ENCODE measurements at places on chromosomes 6 and 20. TPM values are rescaled to one million over a fixed set of nuclear protein-coding genes. Genes with fewer than 3 reads are reported as not detected.
A peak's percentile ranks its signal among the peaks of the same experiment; 100 is the strongest.

DNA sequence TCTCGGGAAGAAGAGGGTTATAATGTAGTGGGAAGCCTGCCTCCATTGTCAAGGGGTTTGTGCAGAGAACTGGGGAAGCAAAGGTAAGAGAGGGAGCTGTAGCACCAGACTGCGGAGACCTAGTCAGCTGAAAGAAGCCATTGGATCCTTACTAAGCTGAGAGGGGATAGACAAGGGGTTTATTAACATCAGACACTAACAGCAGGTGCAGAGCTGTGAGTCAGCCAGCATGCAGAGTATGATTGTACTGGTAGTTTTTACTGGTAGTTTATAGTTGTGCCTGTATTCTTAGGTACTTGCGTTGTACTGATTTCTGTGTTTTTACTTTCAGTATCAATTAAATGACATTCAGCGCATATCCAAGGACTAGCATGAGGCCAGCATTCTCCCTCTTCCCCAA, 17.8 kb upstream of the COL19A1 start:
- H3K4me1 ChIP-seq: no peaks in the 10 kb centered on the region
- H3K4me3 ChIP-seq: no peak overlapping the region
- H3K27me3 ChIP-seq: no peaks in the 10 kb centered on the region
- no peaks in the 10 kb centered on the region for H3K36me3 ChIP-seq

DNA sequence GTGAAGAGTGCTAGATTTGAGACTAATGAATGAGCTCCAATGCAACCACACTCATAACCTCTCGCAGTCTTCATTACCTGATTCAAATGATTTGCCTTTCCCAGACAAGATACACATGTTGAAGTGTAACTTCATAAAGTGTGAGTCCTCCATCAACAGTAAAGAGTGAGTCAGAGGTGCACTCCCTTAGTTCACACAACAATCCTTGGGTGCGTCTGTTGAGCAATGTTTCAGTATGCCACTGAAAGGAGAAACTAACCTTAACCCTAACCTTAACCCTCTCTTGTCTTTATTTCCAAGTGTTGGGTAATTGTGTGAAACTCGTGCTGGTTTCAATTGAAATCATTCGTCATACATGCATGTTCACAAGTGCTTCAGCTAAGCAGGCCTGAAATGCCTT, 21.0 kb upstream of the RIN2 start:
- H3K27me3 ChIP-seq: no peaks in the 10 kb centered on the region
- H3K4me1 ChIP-seq: no peaks in the 10 kb centered on the region
- no peak overlapping the region for H3K27ac ChIP-seq
- no peaks in the 10 kb centered on the region for H3K36me3 ChIP-seq
- DNase-seq: peak; percentile 37

- DNase-seq: no peak
- no peaks in the 10 kb centered on the region for H3K4me1 ChIP-seq
- H3K4me3 ChIP-seq: no peak overlapping the region
- H3K36me3 ChIP-seq: peaks cover 25% of the 10 kb centered on the region
Observed at GRCh38 chr6:111663692-111664564, 58.2 kb upstream of the TRAF3IP2 start.

GRCh38 chr6:47375426-47375825, 65.7 kb upstream of the TNFRSF21 start:
- H3K27me3 ChIP-seq: peaks cover 1% of the 10 kb centered on the region
- DNase-seq: no peak

- no peak overlapping the region for H3K4me3 ChIP-seq
- no peaks in the 10 kb centered on the region for H3K36me3 ChIP-seq
- no peak overlapping the region for H3K27ac ChIP-seq
- no peak for DNase-seq
Observed at GRCh38 chr6:148934539-148934938, 187.7 kb downstream of the UST start.

GRCh38 chr20:25116739-25117458, 35.0 kb upstream of the VSX1 start:
- H3K4me1 ChIP-seq: no peaks in the 10 kb centered on the region
- H3K4me3 ChIP-seq: no peak overlapping the region
- H3K27me3 ChIP-seq: peaks cover 2% of the 10 kb centered on the region
- H3K36me3 ChIP-seq: no peaks in the 10 kb centered on the region
- H3K27ac ChIP-seq: no peak overlapping the region

DNA sequence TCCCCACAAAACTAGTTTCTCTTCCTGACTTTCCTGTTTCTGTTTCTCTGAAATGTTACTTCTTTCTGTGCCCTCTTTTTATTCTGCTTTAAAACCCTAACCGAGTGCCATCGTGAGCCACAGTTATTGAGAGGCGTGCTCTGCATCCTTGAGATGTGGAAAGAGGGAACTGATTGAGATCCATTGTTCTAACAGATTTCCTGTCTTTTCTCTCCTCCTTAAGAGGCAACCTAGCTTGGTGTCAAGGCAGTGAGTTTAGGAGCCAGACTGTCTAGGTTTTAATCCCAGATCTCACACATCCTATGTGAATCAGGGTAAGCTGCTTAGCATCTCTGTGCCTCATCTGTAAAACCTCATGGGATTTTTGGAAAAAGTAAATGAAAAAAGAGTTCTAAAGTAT, 57.5 kb downstream of the SNX9 start:
- no peaks in the 10 kb centered on the region for H3K36me3 ChIP-seq
- DNase-seq: no peak
- no peak overlapping the region for H3K27ac ChIP-seq
- H3K27me3 ChIP-seq: no peaks in the 10 kb centered on the region
- H3K4me1 ChIP-seq: peaks cover 7% of the 10 kb centered on the region

DNA sequence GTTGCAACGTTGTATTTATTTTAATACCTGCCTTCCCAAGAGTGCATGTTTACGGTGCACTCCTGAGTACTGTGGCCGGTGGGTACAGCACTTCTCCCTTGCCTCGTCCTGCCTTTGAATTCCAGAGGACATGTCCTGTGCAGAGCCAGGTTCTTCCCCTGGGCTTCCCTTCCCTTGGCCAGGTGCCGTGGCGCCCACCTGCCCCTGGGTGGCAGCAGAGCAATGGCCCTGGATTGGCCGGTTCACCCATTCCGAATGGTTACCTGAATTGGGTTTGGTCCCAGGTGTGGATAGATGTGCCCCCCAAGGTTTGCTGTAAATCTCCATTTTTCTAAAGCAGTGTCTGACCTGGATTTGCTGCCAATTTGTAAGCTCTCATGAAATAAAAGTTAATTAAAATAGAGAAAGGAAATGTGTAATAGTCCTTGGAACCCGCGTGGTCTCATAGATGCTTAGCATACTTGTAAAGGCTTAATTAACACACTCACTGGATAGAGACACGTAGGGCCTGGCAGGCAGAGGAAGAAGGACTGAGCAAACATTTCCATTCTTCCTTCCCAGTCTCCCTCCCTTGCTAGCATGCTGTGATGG, 40.6 kb downstream of the DTD1 start:
- H3K4me3 ChIP-seq: no peak overlapping the region
- H3K27me3 ChIP-seq: no peaks in the 10 kb centered on the region
- H3K36me3 ChIP-seq: no peaks in the 10 kb centered on the region

DNA sequence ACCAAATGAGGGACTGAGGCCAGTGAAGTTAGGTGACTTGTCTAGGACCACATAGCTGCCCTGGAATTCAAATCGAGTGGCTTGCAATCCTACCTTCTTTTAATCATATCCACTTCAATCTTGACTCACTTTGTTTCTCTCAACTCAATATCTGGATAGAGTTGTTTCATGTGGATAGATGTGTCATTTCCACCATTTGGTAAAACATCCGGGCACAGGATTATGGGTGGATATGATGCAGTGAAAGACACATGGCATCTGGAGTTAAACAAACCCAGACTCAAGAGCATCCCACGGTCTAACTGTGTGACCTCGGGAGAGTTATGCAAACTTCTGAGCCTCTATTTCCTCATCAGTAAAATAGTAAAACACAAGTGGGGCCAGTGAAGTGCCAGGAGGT, 103.6 kb upstream of the CNKSR3 start:
- H3K27me3 ChIP-seq: no peaks in the 10 kb centered on the region
- no peak overlapping the region for H3K27ac ChIP-seq
- DNase-seq: no peak

- DNase-seq: no peak
- no peak overlapping the region for H3K27ac ChIP-seq
- H3K36me3 ChIP-seq: no peaks in the 10 kb centered on the region
Observed at GRCh38 chr20:1656844-1657243, 735 bp downstream of the SIRPG start.

GRCh38 chr6:77463861-77464494, 687 bp upstream of the HTR1B start:
- H3K27me3 ChIP-seq: peaks cover 16% of the 10 kb centered on the region
- DNase-seq: no peak
- H3K36me3 ChIP-seq: no peaks in the 10 kb centered on the region
- H3K4me3 ChIP-seq: no peak overlapping the region
- no peaks in the 10 kb centered on the region for H3K4me1 ChIP-seq

TCP11 gene
- not detected for total RNA-seq

L3MBTL1 gene
- 5.6 TPM for total RNA-seq

EEF1A2 gene
- total RNA-seq: 0.74 TPM
